ENCODE measurements at places on chromosomes 11 and 22.

- DNase-seq = no peak
Observed at GRCh38 chr11:64204080-64204440, 2.5 kb upstream of the FERMT3 start.

DNA sequence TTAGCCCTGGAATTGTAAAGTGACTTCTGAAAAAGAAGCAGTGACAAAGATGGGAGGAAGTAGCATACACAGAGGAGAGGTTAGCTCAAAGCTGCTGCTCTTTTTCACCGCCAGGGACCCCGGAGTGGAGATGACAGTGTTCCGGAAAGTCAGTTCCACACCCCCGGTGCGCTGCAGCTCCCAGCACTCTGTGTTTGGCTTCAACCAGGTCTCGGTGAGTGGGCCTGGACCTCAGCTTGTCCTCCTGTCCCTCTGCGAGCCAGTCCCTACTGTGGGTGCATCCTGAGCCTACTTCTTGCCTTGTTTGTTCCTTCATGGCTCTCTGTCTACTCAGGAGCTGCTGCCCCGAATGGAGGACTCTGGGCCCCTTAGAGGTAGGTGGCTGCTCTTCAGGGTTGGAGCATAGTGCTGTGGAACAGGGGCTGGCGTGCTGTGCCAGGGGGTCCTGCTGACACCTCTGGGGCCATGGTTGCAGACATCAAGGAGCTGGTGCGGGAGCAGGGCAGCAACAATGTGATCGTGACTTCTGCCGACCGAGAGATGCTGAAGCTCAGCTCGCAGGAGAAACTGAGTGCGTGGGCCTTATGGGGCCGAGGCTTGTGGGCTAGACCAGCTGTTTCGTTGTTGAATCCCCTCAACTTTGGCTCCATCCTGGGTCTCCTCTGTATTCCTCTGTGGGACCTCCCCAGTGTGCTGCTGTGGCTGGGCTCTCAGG, 1.7 kb downstream of the PCNX3 start:
- DNase-seq = no peak

- no peak for DNase-seq
Observed at GRCh38 chr22:43733138-43733537, 79.0 kb downstream of the EFCAB6 start.

GRCh38 chr11:119728651-119729580, at the start of gene NECTIN1:
Gene NECTIN1, minus strand, starts transcription at chr11:119729200. Its CDS starts 647 bp downstream, at chr11:119728553.
- DNase-seq = peak; percentile 83

DNA sequence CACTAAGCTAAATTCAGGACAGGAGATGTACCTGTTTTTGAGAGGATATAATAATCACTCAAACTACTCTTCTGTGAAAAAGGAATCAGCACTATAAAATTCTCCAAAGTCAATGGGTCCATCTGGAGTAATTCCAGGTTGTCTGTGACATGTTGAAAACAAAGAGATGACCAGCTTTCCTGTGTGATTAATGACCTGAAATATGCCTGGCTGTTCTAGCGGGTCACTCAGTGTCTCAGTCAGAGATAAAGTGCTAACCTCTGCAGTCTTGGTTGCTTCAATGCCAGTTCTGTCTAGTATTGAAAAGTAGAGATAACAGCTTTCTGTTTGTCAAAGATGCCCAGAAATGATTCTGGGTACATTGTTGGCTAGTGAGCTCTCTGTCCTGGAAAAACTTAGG, 722.6 kb upstream of the TENM4 start:
- DNase-seq = no peak

DNA sequence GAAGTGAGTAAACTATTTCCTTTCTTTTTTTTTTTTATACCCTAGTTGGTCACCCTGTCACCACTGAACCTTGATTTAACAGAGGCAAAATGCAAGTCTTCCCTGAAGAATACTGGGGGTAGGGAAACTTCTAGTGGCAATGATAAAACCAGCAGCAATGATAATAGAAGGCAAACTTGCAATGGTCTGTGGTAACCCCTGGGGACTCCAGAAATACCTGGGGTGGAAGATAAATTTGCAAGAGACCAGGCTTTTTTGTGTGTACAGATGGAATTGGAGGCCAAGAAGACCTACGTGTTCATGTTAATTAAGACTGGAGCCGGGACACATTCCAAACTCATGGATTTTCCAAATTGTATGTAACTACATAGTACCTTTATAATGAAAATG, 11.6 kb downstream of the APOL5 start:
- DNase-seq = no peak

- no peak for DNase-seq
Observed at GRCh38 chr11:72008728-72009127, 10.0 kb downstream of the IL18BP start.

DNA sequence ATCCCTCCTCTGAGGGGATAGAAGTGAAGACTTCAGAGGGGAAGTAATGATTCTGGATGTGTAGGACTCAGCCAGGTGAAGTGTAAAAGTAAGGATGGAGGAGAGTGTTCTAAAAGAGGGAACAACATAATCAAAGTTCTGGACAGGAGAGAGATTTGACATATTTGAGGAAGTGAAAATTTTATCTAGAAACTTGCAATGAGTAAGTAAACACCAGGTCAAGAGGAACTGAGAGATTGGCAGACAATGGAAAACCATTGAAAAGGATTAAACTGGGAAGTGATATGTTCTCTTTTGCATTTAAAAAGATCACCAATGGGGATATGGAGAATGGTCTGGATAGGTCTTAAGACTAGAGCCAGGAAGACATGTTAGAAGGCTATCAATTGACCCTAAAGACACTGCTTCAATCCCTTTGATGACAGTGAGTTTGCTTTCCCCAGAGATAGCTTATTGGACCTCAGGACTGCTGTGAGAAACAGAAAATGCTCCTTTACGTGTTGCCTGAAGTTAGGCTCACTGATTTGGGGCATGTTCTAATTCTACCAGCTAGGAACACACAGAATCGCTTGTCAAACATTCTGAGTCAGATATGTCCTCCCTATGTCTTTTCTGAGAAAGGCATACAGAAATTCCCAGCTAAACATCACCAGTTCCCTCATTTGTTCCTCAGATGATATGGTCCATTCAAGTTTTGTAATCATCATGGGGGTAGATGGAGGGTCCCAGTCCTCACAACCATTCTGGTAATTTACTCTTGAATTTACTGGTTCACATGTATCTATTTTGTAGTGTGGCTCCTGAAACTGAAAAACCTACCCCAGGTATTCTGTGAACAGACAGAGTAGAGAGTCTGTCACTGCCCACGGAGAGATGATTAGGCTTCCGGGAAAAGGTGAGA, 144.9 kb downstream of the MAML2 start:
- DNase-seq = peak; percentile 72

DNA sequence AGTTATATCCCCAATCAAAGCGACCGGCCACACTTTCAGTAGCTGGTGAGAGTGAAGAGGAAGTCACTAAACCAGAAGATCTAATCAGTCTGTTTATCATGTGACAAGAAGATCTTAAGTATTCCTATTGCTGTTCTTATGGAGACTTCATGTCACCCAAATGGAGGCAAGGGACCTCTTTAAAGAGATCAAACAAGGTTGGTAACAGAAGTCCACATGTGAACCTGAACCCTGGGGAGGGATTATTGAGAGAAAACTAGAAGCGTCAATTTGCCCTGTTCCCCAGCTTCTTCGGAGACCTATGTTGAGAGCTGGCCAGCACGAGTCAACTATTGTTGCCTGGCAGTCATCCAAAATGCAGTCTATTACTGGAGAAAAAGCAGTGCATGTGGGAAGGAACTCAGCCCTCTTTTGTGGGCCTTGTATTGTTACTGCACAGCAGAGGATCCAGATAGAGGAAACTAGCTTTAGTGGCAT, 76.9 kb upstream of the CTSC start:
- DNase-seq = peak; percentile 61

DNA sequence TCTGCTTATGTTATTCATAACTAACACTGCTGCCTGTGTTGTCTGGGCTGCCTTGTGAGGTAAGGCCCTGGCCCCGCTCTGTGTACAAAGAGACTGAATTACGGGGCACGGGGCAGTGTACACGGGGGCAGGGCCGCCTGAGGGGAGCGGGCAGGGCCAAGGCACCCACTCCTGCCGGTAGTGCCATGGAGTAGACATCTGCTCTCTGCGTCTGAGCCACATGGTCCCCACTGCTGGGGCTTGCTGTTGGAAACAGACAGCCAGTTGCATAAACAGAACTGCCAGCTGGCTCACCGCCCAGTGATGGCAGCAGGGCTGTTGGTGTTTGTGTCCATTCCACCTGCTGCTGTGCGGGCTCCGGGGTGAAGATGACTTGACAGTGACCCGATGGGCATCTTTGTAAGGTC, 19.8 kb downstream of the FAM118A start:
- no peak for DNase-seq

DNA sequence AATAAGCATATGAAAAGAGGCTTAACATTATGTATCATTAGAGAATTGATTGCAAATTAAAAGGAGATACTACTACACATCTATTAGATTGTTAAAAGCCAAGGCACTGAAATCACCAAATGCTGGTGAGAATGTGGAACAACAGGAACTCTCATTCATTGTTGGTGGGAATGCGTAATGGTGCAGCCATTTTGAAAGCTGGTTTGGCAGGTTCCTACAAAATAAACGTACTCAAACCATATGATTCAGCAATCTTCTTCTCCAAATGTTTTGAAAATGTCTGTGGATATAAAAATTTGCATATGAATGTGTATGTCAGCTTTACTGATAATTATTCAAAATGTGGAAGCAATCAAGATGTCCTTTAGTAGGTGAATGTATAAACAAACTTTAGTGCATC, 176.4 kb upstream of the PLET1 start:
- no peak for DNase-seq

GRCh38 chr11:131917634-131918384, 547.4 kb downstream of the NTM start:
- DNase-seq = no peak

- no peak for DNase-seq
Observed at GRCh38 chr11:122661182-122661945, 5.8 kb downstream of the UBASH3B start.

- DNase-seq = no peak
Observed at GRCh38 chr22:44108076-44108475, 72.6 kb upstream of the PARVG start.

- no peak for DNase-seq
Observed at GRCh38 chr11:79087238-79087960, 353.4 kb downstream of the TENM4 start.

DNA sequence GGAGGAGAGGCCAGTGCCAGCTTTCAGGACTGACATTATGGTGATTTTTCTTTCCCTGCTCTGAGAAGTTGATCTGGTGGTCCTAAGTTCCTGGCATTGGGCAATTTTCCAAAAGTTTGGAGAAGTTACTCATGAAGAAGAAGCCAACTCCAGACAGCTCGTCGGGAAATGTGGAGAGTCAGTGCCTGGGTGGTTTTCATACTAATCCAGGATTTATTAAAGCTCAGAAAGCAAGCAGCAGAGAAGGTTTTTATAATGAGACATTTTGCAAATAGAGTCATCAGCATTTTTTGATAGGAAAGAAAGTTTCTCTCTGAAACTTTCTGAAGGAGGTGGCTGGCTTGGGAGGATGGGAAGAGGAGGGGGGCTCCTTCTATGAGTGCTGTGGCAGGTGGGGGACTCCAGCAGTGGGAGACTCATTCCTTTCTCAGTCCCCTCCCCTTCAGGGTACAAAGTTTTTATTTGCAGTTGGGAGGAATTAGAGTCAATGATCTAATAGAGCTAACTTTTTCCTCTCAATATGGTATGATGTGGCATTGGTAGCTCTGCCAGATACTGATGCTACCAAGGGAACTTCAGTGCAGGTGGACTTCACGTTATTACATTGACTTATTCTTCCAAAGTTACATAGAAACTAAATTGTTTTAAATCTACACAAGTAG, 55.4 kb downstream of the LIF start:
- no peak for DNase-seq

- DNase-seq = no peak
Observed at GRCh38 chr11:13376838-13377237, 86.2 kb downstream of the BTBD10 start.

- DNase-seq = no peak
Observed at GRCh38 chr11:16881074-16881709, 133.0 kb downstream of the PLEKHA7 start.

- DNase-seq = no peak
Observed at GRCh38 chr11:108758458-108758857, 93.6 kb downstream of the DDX10 start.

- DNase-seq = no peak
Observed at GRCh38 chr11:108727665-108728064, 62.8 kb downstream of the DDX10 start.

GRCh38 chr11:106092446-106092845, 15.0 kb downstream of the AASDHPPT start:
- no peak for DNase-seq

- DNase-seq = no peak
Observed at GRCh38 chr11:29231991-29232390, 784.8 kb downstream of the KCNA4 start.

GRCh38 chr11:110200836-110201235, 95.6 kb downstream of the RDX start:
- DNase-seq = no peak

- no peak for DNase-seq
Observed at GRCh38 chr11:134407321-134407828, 4.7 kb downstream of the B3GAT1 start.

GRCh38 chr11:80155412-80156017, 714.7 kb upstream of the TENM4 start:
- peak; percentile 22 for DNase-seq

DNA sequence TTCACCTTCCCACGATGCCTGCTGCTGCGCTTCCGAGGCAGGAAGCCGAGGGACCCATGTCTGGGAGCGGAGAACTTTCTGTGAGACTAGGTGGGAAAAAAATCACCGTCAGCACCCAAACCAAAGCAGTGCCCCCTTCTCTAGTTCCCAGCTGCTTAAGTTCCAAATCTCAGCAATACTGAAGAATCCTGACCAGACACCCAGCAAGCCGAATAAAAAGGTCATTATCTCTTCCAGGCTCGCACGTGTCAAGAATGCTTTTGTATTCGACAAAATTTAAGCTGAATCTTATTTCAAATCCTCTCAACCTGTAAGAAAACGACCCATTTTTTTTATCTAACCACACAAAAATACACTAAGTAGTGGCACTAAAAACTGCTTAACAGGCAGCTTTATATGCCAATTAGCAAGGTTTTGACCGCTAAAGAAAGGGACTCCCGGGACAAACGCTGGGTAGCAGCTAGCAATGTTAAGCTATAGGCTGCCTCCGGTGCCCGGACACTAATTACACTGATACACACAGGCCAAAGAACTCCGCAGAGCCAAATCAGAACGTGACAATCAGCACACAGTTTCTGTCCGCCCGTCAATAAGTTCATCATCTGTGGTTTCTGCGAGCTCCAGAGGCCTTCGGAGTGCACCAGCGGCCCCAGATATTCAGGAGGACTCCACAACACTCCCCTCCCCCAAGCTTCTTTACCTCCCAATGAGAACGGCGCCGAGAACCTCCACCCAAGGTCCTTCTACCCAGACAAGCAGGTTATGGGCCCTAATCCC, 728 bp downstream of the RPL3 start:
- peak; percentile 52 for DNase-seq

DNA sequence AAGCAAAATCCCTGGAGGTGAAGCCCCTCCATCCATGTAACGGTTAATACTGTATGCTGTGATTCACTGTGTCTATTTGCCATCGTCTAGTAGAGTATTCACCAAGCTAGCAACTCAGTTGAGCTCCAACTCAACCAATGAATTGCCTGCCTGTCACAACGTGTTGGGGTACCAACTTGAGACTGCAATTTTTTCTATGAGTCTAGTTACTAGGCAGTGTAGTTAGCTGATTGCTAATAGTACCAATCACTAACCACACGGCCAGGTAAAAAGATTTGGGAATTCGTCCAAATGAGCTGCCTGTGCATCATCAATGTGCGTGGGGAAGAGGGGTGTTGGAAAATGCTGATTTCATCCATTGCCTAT, 1.0 kb upstream of the BTG4 start:
- no peak for DNase-seq

GRCh38 chr11:61446211-61446651, 16.3 kb downstream of the SDHAF2 start:
- peak; percentile 88 for DNase-seq

- DNase-seq = no peak
Observed at GRCh38 chr11:2776351-2777061, 76.7 kb upstream of the KCNQ1OT1 start.

Data from suppressor macrophage treated with lipopolysaccharide for 4 hours (primary cell).